ENCODE measurements at places on chromosomes 2 and 18.

DNA sequence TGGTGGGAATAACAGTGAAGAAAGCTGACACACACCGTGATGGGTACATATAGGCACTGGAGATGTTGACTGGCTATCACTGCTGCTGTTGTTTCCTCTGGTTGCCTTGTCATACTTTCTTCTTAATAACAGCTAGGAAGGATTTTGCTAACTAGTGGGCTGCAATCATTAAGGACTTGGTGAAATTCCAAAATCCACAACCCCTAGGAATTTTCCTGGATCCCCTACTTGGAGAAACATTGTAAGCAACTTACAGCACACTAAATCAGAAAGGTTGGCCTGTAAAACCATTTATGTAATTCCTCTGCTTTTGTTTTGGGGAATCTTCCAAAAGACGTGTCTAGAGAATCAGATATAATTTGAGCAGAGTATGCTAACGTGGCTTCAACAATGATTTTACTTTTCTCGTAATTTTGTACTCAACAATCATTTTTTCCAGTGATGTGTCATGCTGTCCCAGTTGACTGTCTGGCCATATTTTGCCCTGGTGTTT is 8.0 kb upstream of the COL3A1 start:
- no peak for DNase-seq

- DNase-seq = peak; percentile 86
These were observed 52.9 kb upstream of the NABP1 start for GRCh38 chr2:191625016-191625415.

- no peak for DNase-seq
These were observed 13.4 kb upstream of the PAX3 start for GRCh38 chr2:222311978-222312738.

GRCh38 chr2:61887717-61888266 is 664 bp downstream of the CCT4 start:
- DNase-seq = peak; percentile 61

Data from choroid plexus epithelial cell (primary cell).